Kidney epithelial cell (primary cell): ENCODE measurements at places on chromosomes 4 and X. TPM values are rescaled to one million over a fixed set of nuclear protein-coding genes. Genes with fewer than 3 reads are reported as not detected.
A peak's percentile ranks its signal among the peaks of the same experiment; 100 is the strongest.

The PITX2 gene
- total RNA-seq = 0.29 and 1.3 TPM in 2 replicates

The GPC3 gene
- total RNA-seq = 14.5 and 15.3 TPM in 2 replicates

The GYG2 gene
- 2.2 and 2.5 TPM in 2 replicates for total RNA-seq

The UGT2A1 gene
- total RNA-seq = not detected in 2 replicates

The FAM47A gene
- total RNA-seq = not detected in 2 replicates

The GPR34 gene
- total RNA-seq = not detected in 2 replicates

The VCX3B gene
- total RNA-seq = not detected in 2 replicates

DNA sequence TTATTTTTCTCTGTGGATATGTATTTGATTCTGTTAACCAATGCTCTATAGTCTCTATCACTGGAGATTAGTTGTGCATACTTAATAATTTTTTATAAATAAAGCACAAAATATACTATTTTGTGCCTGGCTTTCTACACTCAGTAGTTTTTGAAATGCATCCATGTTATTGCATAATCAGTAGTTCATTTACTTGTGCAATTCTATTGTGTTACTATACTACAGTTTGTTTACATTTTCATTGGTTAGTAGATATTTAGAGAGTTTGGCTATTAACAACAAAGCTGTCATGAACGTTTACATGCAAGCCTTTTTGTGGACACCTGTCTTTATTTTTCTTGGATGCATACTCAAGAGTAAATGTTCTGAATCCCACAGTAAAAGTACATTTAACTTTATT lies 265.0 kb upstream of the FAT4 start:
- no peak for DNase-seq

GRCh38 chr4:173488656-173489055 lies 41.4 kb downstream of the HAND2 start:
- DNase-seq = no peak

DNA sequence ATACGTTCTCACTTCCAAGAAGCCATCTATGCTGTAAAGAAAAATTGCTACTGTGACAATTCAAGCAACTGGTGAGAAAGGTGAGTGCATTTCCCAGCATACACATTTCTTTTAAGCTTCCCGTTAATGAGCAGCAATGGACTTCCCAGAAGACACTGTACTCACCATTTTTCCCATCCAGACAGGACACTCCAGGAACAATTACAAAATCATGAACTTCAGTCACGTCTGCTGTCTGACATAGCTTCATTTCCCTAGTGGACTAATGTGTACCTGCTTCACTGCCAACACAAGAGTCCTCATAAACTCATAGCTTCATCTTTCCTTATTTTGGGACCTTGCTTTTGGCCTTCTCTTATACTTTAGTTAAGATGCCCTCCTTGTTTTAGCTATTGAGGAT lies 156.9 kb downstream of the ENOX2 start:
- no peak for DNase-seq

DNA sequence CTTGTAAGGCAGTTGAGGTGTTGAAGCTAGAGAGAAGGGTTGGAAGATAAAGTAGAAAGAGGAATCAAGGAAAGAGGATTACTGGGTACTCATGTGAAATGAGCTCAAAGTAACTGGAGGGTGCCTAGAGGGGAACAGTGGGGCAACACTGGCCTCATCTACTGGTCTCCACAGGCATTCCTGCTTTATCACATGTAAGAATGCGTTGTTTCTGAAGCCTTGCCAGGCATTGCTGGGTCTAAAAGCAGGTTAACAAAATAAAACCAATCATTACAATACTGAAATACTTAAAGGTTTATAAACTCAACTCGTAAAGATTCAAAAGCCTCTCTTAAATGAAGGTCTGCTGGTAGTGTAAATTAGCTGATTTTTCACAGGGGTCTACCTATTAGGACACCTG lies 96.0 kb downstream of the FANCB start:
- no peak for DNase-seq

GRCh38 chr4:52945326-52945898 lies 83.3 kb downstream of the RASL11B start:
- no peak for DNase-seq

DNA sequence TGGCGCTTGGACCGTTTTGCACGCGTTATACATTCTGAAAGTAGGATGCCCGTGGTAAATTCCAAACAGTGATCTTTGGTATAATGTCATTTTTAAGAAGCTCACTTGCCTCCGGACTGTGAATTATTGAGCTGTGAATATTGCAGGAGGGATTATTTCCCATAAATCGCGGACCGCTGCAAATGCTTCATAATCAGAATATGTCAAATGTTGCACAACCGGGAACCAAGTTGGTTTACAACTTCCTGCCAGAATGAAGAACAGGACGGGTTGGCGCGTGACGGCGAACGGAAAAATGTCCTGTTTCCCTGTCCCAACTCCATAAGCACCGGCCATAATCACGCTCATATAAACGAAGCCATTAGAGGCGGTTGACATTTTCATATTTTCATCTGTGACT lies 67.6 kb downstream of the SHOX start:
- DNase-seq = no peak

DNA sequence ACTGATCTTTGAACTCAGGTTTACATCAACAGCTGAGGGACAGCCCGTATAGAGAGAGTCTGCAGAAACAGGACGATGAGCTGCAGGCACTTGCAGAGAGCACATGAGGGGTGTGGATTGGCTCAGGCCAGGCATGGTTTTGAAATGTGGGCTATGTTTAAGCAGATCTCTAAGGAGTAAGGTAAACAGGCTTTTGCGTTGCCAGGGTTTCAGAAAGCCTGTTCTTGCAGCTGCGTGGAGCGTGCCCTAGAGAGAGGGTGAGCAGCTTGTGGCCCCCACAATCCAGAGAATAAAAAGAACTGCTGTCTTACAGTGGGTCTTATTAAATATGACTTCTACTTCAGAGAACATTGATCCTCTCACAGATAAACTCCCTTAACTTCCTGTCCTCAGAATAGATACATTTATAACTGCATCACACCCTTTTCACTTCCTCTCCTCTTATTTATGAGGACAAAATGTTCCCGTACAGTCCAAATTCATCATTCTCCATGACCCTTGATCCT lies 64.1 kb downstream of the TMA16 start:
- no peak for DNase-seq

DNA sequence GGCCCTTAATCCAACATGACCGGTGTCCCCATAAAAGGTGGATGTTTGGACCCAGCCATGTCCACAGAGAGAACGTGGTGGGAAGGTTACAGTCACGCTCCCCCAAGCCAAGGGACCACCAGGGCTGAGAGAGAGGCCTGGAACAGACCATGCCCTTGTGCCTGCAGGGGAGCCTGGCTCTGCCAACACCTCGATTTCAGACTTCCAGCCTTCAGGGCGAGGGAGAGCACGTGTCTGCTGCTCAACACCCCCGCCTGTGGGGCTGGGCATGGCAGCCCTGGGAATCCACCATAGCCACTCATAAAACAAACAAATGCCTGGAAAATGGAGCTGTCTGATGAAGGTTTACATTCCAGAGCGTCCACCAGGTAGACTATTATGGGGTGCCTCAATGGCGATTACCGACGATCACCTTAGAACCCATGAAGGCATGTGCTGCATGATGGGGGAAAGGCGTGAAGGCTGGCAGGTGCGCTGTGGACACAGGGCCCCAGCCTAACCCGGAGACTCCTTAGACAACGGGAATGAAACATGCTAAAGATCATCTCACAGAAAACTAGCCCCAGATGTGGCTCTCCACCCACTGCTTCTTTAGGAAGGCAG lies 42.3 kb upstream of the HMX1 start:
- no peak for DNase-seq

DNA sequence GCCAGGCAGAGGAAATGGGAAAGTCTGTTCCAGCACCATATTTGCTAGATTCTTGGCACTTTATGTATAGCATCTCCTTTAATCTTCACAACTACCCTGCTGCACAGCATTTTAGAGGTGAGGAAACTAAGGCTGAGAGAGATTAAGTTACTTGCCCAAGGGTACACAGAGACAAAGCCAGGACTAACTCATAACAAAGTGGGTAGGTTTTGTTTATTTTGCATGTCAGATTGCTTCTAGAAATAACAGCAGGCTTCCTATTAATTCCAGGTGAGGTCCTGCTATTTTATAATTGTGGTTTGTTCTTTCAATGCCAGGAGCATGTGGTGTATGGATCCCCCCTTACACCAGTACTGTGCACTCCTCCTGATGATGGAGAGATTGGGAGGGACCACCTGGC lies 15.0 kb downstream of the TCEANC start:
- DNase-seq = no peak

DNA sequence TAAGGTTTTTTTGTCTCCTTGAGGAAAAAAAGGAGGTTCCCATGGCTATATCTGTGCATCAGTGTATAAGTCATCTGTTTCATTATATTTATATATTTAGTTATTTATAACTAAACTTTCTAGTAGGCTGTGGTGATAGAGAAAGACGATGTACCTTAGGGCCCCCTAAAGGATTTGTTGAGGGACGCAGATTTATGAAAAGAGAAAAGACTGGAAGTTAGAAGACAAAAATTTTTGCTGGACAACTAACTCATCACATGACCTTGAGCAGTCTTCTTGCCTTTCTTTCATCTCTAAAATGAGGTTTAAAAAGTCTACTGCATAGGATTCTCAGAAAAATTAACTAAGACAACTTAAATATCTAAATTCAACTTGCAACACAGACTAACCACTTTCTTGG lies 6.1 kb downstream of the GASK1B start:
- no peak for DNase-seq

GRCh38 chr4:156898373-156899117 lies 73.1 kb downstream of the PDGFC start:
- no peak for DNase-seq

GRCh38 chr4:27049239-27049829 lies 188.7 kb downstream of the STIM2 start:
- no peak for DNase-seq

- DNase-seq = no peak
These were observed 45.8 kb downstream of the TSPAN5 start for GRCh38 chr4:98612318-98613250.

GRCh38 chr4:82469791-82470345 lies 39.5 kb downstream of the ENOPH1 start:
- peak; percentile 18 for DNase-seq

DNA sequence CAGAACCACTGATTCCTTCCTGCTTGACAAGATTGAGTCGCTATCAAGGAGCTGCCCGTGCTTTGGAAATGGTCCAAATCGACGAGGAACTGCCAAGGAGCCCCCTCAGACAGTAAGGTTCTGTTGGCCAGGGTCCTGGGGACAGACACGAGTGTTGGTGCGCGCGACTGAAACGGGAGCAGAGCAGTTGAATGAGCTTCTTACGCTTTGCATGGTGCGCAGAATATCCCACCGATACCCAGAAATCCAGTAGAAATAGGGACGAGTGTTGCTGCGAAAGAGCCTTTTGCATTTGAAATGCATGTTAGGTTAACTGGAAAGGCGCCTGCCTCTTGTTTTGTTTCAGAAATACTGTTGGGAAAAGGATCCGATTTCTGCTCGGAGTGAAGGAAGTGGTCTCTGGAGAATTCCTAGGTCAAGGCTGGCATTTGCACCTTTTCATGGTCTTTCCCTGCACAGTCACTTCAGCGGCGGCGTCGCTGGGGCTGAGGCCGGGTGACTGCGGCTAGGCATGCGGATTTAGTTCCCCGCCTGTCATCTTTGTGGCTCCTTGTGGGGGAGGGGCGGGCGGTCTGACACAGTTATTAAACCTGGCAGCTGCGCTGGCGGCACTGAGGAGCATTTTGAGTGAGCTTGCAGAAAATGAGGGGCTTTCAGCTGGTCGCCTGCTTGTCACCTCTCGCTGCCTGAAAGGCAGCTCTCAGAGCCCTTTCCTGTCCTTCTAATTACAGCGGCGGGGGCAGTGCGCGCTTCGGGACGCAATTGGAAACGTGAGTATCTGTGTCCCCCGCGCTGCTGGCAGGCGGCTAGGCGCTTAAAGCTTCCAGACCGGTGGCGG lies 51.5 kb upstream of the TRIM2 start:
- DNase-seq = no peak

GRCh38 chr4:139278485-139278884 lies 1.5 kb downstream of the MGARP start:
- no peak for DNase-seq

DNA sequence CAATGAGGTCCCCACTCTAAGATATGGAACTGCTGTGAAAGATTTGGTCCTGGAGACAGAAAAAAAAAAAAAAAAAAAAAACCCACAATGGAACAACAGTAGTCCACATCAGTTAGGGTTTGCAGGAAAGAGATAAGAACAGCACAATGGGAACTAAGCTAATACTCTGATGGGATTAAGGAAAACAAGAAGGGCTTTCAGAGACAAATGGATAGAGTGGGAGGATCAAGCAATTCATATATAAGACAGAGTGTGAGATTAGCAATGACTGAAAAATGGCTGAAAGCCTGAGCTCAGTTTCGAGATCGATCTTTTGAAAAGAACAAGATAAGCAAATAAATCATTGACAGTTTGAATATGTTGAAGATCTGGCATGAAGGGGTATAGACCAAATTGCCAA lies 188.4 kb upstream of the TRPC5 start:
- no peak for DNase-seq

DNA sequence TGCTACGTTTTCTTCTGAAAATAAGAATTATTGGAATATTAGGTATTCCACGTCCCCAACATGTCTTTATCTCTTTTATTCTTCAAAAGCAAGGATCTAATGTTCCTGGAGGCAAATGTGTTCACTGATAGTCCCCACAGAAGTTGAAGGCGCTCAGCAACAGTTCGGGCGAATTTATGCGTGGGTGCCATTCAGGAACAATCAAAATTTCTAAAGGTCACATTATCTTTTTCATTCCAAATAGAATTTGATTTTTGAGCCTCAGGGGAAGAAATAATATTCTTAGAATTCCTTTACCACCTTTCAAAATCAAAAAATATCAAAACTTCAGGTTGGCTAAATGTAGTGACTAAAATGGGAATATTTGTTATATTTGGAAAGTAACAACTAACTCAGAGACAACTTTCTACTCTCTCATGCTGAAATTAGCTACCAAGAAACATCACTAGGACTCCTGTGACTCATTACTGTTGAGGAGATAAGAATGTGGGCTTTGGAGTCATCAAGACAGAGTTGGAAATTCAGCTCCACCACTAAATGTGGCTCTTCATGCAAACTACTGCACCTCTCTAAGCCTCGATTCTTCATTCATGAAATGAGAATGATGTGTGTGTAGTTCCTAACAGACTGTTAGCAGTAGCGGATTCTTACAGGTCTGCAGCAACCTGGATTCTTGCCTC lies 72.3 kb upstream of the KIT start:
- no peak for DNase-seq

DNA sequence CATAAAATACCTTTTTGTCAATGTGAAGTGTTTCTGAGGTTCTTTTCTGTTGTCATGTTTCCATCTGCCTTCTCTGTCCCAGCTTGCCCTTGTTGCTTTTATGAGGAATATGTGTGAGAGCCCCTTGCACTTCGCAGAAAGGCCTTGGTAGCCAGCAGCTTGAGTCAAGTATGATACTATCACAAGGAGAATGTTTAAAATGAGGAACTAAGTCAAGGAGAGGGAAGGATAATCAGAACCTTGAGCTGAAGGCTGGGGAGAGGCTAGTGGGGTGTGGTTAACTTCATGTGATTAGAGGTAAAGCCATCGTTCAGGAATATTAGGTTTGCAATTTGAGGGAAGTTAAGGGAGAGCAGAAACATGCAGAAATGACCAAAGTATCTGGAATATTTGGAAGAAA lies 12.7 kb downstream of the PGK1 start:
- DNase-seq = no peak

- no peak for DNase-seq
These were observed 586.7 kb downstream of the GBA3 start for GRCh38 chr4:23279377-23279986.
